ENCODE measurements at places on chromosomes 7 and 10. TPM values are rescaled to one million over a fixed set of nuclear protein-coding genes. Genes with fewer than 3 reads are reported as not detected.

- DNase-seq: no peak
Measured at GRCh38 chr7:5596046-5596895, 172.6 kb upstream of the TNRC18 start.

DNA sequence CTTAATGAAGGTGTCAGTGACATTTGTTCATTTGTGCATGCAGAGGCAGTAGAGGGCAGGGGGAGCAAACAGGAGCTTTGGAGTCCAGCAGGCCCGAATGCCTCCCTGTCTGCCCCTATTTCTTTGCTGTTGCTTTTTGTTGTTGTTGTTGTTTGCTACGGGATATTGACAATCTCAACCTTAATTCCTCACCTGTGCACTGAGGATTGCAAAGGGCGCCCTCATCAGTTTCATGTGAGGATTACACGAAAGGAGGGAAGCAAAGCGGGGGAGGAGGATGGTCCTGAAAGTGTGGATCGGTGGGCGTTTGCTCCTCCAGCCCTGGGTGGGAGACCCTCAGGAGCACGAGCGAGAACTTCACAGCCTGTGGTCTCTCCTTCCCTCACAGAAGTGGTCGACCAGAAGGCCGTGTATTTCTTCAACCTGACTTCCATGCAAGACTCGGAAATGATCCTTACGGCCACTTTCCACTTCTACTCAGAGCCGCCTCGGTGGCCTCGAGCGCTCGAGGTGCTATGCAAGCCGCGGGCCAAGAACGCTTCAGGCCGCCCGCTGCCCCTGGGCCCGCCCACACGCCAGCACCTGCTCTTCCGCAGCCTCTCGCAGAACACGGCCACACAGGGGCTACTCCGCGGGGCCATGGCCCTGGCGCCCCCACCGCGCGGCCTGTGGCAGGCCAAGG is 9.6 kb downstream of the GDF10 start:
- no peak for DNase-seq

GRCh38 chr10:98486421-98486820 is 39.7 kb upstream of the HPS1 start:
- no peak for DNase-seq

NRAP gene
- not detected for total RNA-seq

TLX1 gene
- total RNA-seq: not detected

DNA sequence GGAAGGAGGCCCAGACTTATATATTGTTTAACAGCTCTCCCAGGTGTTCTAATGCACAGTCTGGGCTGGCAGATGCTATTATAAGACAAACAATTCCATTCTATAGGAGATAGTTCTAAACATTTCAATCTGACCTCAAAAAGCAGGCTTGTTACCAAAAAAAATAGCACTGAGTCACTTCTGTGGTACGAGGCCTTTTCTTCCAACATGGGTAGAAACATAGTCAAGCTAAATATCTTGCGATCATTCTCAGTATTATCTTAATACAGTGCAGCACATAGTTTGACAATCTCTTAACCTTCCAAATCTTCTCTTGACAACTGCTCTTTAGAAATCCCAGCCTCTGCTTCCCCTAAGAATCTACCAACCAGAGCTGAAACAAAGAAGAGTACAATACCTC is 46.6 kb upstream of the MKX start:
- no peak for DNase-seq

GRCh38 chr10:110051487-110051886 is 43.7 kb downstream of the ADD3 start:
- no peak for DNase-seq

IFIT5 gene
- total RNA-seq: 19.1 TPM

DNA sequence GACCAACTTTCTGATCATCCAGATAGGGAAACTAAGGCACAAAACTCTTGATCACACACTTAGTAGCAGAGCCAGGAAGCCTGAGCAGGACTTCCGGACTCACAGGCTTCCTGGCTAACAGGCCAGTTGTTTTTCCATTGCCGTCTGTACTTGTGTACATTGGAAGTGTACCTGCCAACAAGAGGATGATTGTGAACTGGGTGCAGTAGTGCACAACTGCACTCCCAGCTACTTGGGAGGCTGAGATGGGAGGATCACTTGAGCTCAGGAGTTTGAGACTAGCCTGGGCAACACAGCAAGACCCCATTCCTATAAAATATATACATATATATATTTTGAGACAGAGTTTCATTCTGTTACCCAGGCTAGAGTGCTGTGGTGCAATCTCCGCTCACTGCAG is 35.2 kb upstream of the OTUD1 start:
- DNase-seq: no peak

NPY gene
- not detected for total RNA-seq

DNMBP gene
- 35.3 TPM for total RNA-seq

- DNase-seq: no peak
Measured at GRCh38 chr10:11373717-11374171, 237.7 kb downstream of the USP6NL start.

DNA sequence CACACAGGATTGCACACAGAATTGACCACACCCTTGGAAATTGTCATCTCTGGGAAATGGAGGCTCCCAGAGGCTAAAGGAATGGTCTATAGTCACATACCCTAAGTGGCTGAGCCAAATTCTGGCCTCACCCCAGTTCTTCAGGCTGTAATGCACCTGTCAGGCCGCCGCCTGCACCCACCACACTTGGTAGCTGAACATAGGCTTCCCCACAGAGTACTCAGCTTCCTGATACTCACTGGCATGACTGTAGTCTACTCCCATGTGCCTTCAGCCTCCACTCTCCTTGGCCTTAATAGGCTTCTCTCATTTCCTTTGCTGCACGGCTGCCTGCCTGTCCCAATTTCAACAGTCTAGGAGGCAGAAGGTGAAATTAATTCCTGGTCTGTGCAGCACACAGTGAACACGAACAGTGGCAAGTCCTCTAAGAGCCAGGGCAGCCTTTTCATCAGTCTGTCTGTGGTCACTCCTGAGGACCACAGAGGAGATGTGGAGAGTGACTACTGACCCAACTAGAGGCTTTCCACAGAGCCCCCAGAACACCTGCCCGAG is 42.5 kb downstream of the NUDCD3 start:
- DNase-seq: no peak

ZNF804B gene
- total RNA-seq: 0.66 TPM

DNA sequence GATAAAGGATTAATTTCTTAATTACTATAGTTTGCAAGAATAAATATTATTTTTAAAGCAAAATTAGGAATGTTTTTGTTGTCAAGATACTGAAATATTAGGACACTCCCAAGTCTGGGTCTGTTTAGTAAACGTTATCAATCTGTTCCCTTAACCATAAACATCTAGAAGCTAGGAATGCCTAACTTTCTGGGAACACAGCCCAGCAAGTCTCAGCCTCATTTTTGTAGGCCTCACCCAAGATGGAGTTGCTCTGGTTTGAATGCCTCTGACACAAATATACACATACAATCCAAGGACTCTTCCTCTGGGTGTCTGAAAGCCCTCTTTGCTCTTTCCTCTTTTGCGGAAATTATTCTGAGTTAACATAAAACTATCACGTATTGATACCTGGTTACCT is 487.4 kb upstream of the CELF2 start:
- DNase-seq: no peak

MAT1A gene
- total RNA-seq: 0.09 TPM

CFAP70 gene
- 5.2 TPM for total RNA-seq

DNA sequence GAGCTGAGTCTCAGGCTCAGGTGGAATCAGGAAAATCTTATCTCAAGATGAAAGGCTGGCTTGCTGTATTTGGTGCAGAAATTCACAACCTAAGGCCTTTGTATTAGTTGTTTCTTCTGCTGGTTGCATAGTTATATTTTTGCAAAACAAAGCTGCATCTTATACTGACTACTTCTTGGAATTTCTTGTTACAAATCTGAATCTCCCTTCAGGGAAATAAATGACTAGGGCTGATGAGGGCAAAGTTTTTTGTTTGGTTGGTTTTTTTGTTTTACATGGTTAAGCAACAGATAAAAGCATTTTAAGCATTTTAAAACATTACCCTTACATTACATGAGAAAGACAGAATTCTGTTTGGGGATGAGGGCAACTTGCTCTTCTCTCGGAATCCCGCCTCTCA is 13.9 kb upstream of the LRRN3 start:
- no peak for DNase-seq

GRCh38 chr7:112459645-112460044 is 9.4 kb downstream of the IFRD1 start:
- DNase-seq: no peak

DNA sequence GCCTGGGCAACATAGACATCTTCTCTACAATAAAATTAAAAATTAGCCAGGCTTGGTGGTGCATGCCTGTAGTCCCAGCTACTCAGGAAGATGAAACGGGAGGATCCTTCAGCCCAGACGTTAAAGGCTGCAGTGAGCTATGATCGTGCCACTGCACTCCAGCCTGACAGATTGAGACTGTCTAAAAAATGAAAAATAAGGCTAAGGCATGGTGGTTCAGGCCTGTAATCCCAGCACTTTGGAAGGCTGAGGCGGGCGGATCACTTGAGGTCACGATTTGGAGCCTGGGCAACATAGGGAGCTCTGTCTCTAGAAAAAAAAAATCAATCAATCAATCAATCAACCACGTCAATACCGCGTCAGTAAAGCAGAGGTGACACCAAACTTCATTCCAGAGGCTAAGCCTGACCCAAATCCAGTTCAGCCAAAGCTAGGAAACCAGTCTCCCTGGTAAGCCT is 31.1 kb downstream of the MRPS24 start:
- DNase-seq: no peak

- DNase-seq: no peak
Measured at GRCh38 chr7:27826357-27826756, 86.4 kb downstream of the TAX1BP1 start.

DNA sequence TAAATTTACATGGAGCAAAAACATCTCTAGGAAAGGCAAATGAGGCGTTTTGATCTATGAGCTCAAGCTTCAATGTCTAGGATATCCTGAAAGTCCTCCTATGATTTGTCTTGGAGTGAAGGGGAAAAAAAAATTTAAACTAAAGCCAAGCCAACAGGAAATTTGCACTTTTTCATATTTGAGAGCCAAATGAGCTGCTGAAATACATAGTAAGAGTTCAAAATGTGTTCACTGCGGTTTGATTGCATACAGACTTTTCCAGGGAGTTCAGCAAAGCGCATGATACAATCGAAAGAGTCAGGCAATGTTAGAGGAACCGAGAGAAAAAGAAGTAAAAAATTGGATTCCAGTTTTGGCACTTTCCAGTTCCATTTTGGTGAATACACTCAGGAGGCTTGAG is 633.4 kb upstream of the MGMT start:
- DNase-seq: no peak

CRHR2 gene
- not detected for total RNA-seq

DNA sequence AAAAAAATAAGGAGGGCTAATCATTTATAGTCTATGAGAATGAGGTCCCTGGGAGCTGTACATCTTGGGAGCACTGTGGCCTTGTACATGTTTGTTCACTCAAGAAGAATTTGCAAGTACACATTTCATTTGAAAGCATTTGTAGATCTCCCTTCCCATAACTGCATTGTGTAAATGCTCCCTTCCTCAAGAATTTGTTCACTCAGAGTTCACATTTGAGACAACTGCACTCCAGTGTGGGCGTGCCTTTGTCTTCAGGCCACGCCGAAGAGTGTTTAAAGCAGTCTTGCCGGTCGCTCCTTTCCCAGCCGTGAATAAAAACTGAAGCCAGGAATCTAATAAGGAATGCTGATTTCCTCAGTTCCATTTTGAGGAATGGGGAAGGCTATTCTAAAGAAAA is 291.1 kb upstream of the LYZL1 start:
- no peak for DNase-seq

DNA sequence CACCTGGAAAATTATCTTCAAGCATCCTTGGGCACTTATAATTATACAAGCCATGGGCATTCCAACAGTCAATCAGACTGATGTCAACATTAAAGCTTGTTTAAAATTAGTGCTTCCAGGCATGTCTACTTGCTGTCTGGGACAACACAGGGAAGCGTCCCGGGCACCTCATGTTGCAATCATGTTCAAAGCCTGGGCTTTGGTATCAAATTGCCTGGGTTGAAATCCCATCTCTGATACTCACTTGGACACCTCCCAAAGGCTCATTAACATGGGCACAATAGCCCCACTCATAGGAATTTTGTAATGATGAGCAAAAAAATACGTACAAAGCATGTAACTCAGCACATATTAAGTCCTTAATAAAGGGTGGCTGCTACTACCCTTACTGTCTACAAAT is 14.4 kb downstream of the AIFM2 start:
- DNase-seq: no peak

HMX3 gene
- total RNA-seq: not detected

- DNase-seq: no peak
Measured at GRCh38 chr7:96308253-96308949, 13.5 kb downstream of the SLC25A13 start.

GRCh38 chr7:1703441-1703840 is 33.4 kb downstream of the ELFN1 start:
- DNase-seq: no peak

TBX20 gene
- total RNA-seq: 8.2 TPM

DNA sequence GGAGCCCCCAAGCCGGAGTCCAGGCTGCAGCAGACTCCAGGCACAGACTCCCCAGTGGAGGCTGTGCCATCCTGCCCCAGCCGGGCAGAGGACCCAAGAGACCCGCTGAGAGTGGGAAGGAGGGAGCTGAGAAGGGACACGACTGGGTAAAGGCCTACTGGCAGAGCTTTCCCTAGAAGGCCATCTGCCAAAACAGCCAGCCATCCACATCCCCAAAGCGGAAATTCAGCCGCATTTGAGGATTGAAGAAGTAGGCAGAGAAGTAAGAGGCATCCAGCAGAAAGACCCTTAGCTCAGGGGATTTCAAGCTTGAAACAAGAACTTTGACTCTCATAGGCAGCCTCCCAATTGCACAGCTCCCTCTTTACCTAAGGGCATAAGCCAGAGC is 857 bp downstream of the CPXM2 start:
- DNase-seq: no peak

FERD3L gene
- total RNA-seq: not detected

Measured in mesothelial cell of epicardium (in vitro differentiated cells).